ENCODE measurements at places on chromosomes 7 and 10.

DNA sequence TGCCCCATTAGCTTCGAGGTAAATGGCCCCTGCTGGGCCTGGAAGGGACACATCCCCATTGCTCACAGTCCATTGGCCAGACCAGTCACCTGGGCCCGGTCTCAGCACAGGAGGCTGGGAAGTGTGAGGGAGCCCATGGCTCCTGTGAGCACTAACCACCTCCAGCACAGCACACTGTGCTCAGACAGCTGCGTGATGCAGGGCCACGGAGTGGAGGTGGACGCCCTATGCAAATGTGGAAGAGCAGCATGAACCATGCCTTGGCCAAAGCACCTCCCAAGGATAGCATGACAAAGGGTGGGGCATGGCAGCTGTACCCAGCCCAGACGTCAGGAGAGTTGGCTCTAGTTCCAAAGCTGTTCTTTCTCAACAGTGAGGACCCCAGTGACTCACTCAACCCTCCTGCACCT, 120.1 kb upstream of the ZMIZ1 start:
- no peak for DNase-seq

DNA sequence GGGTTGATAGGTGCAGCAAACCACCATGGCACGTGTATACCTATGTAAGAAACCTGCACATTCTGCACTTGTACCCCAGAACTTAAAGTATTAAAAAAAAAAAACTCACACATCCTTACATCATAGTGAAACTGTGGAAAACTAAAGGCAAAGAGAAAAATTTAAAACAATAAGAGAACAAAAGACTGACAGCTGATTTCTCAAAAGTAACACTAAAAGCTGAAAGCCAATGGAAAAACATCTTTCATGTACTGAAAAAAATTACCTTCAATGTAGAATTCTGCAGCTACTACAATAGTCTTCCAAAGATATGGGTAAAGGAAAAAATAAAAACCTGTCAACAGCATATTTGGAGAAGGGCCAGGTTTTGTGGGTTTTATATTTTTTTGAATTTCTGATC, 729.1 kb upstream of the NRP1 start:
- no peak for DNase-seq

GRCh38 chr10:96753956-96754355, 33.6 kb upstream of the PIK3AP1 start:
- no peak for DNase-seq

DNA sequence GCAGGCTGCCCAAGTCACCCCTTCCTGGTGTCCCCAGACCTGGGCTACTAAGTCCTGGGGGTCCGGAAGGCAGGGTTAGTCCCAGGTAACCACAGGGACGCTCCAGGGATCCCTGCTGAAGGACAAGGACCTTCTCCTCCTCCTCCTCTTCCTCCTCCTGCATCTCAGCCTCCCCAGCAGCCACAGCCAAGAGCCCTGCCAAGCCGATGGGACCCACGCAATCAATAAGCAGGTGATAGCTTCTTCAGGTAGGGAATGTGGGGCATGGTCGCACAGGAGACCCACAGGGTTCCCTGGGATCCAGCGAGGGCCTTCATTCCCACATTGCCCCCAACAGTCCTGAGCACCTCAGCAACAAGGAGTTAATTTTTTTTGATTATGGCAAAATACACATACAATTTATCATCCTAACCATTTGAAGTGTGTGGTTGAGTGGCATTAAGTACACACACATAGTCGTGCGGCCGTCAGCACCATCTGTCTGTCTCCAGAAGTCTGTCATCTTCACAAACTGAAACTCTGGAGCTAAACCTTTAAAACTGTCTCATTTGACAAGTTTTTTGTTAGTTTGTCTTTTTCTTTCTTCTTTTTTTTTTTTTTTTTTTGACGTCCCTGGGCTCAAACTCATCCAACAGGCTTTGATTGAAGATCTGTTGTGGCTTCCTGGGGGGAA, 12.1 kb downstream of the CRYGN start:
- DNase-seq = no peak

GRCh38 chr10:132889556-132889955, 52.8 kb downstream of the CFAP46 start:
- DNase-seq = no peak

GRCh38 chr7:38385682-38386081, 112.2 kb upstream of the TARP start:
- DNase-seq = no peak

DNA sequence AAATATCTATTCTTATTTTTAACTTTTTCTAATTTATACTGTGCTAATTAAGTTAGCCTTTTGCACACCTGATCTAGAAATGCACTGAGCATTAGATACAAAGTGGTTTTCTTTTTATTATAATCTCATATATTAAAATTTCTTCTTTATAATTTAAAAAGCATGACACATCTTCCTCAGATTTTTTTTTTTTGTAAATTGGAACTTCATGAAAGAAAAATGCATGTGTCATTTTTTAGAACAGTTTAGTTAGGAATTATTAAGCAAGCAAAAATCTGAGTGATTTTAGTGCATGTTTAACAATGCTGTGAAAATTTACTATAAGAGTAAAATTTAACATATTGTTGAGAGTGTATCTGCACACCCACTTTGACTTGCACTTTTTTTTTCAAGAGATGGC, 367.9 kb downstream of the TFEC start:
- no peak for DNase-seq

DNA sequence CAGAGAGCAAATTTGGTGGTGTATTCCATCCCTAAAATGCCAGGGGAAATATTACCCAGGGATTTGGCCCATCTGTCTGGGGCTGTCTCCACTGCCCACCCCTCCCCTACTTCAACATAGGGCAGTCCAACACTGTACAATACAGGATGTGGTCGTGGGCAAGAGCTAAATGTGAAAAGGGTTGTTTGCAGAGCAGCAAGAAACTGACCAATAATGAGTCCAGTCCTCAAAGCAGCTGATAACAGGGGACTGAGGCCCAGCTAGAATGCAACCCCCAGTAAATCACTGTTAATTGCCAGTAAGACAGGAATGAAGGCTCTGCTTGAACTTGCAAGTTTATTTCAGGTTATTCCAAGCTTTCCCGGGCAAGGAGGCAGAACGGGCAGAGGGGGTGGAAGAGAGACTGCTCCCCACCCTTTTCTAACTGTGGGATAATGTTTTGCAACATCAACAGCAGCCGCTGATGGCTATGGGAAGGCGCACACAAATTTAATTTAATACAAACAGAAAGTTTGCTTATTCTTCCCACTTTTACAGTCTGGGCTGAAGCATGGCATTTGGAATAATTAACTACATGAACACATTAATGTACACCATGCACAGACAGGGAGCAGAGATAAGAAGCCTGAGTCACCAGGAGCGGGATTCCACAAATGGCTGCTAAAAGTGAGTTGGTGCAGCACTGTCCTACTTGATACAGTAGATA, 36.8 kb downstream of the AFAP1L2 start:
- no peak for DNase-seq

DNA sequence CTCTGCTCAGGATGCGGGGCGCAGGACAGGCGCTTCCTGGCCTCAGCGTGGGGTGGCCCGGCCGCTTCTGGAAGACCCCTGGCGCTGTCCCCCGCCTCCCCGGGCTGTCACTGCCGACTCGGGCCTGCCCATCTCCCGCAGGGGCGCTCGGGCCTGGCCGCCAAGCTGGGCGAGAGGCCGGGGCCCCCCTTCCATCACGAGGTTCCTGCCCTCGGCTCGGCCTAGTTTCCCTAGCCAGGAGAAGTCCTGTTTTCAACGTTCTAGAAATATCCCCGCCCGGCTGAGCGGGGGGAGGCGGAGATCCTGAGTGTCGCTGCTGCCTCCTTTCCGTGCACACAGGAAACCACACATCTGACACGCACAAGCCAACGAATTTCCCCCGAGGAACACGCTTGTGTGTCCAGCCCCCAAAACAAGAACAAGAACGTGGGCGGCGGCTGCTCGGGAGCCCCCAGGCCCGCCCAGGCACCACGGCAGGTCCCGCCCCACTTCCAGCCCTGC, 33.7 kb downstream of the AP5Z1 start:
- DNase-seq = no peak

DNA sequence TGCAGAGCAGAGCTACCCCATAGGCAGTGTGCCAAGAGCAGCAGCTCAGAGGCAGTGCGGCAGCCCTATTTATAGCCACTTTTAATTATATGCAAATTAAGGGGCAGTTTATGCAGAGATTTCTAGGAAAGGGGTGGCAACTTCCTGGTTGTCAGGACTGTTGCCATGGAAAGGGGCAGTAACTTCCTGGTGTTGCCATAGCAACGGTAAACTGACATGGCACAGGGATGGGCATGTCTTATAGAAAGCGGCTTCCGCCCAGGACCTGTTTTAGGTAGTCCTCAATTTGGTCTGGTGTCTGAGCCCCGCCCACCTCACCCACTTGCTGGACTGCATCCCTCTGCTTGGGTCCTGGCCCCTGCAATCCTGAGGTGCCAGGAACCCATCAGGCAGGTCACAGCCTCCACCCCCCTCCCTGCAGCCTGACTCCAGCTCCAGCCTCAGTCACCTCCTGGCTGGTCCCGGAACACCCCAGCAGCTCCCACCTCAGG, 115.8 kb downstream of the TMEM130 start:
- no peak for DNase-seq

GRCh38 chr10:8034466-8035005, 20.0 kb upstream of the GATA3 start:
- DNase-seq = no peak

DNA sequence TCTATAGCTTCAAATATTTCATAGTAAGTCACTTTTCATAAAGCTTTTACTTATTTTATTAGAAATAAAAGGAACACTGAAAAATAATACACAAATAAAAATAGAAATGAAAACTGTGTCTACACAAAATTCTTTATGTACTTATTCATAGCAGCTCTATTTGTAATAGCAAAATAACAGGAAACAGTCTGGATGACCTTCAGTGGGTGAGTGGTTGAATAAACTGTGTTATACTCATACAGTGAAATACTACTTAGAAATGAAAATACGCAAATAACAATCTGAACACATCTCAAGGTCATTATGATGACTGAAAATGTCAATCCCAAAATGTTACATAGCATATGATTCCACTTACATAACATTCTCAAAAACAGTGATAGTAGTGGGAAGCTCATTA, 138.7 kb upstream of the PCLO start:
- DNase-seq = no peak

GRCh38 chr10:5356302-5356763, 8.4 kb upstream of the UCN3 start:
- no peak for DNase-seq

DNA sequence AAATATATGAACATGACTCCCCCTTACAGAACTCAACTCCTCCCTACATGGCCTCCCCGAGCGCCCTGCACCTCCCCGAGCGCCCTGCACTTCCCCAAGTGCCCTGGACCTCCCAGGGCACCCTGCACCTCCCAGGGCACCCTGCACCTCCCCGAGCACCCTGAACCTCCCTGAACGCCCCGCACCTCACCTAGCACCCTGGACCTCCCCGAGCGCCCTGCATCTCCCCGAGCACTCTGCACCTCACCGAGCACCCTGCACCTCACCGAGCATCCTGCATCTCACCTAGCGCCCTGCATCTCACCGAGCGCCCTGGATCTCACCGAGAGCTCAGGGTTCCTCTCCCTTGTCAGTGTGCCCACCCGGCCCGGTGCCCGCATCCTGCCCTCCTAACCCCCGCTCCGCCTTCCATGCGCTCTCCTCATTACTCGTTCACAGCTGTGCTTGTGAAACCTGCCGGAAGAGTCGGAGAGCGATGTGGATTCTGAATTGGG, 134.3 kb downstream of the ACTR3B start:
- DNase-seq = no peak

DNA sequence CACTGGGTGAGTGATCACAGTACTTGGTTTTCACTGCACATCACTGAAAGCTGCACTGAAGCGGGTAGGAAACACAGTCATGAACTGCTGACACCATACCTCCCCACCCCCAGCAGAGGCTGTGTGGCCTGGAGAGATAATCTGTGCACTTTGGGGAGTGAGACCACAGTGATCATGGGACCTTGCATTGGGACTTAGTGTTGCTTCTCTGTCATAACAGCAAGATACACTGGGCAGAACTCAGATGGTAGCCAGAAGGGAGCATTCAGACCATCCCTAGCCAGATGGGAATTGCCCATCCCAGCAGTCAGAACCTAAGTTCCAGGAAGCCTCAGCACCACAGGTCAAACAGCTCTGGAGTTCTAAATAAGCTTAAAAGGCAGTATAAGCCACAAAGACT, 346.4 kb upstream of the TMEM229A start:
- no peak for DNase-seq

Data from activated CD4-positive, alpha-beta T cell treated with anti-CD3 and anti-CD28 coated beads for 24 hours (primary cell).